ENCODE measurements at places on chromosomes 11 and 22. TPM values are rescaled to one million over a fixed set of nuclear protein-coding genes. Genes with fewer than 3 reads are reported as not detected.

GRCh38 chr11:127496165-127496564 lies 495.6 kb upstream of the KIRREL3 start:
- no peak overlapping the region for H3K27ac ChIP-seq
- no peaks in the 10 kb centered on the region for H3K27me3 ChIP-seq
- no peaks in the 10 kb centered on the region for H3K4me1 ChIP-seq
- no peaks in the 10 kb centered on the region for H3K36me3 ChIP-seq
- no peak overlapping the region for H3K4me3 ChIP-seq
- no peak for DNase-seq

HYLS1 gene
- 4.3 TPM for total RNA-seq

GRCh38 chr11:133058501-133058900 lies 473.8 kb downstream of the OPCML start:
- H3K4me3 ChIP-seq, result no peak overlapping the region
- no peak for DNase-seq
- no peaks in the 10 kb centered on the region for H3K36me3 ChIP-seq
- no peaks in the 10 kb centered on the region for H3K4me1 ChIP-seq
- H3K27me3 ChIP-seq, result peaks cover 13% of the 10 kb centered on the region

GRCh38 chr11:28417601-28418323 lies 309.6 kb downstream of the METTL15 start:
- no peak for DNase-seq
- H3K27me3 ChIP-seq, result no peaks in the 10 kb centered on the region
- H3K4me1 ChIP-seq, result no peaks in the 10 kb centered on the region
- no peaks in the 10 kb centered on the region for H3K36me3 ChIP-seq

- no peak overlapping the region for H3K27ac ChIP-seq
- no peaks in the 10 kb centered on the region for H3K36me3 ChIP-seq
- DNase-seq, result no peak
- no peak overlapping the region for H3K4me3 ChIP-seq
Observed at GRCh38 chr22:43618517-43618916, 193.6 kb downstream of the EFCAB6 start.

GRCh38 chr11:122786896-122787295 lies 51.4 kb upstream of the CRTAM start:
- no peak for DNase-seq
- no peaks in the 10 kb centered on the region for H3K4me1 ChIP-seq
- no peak overlapping the region for H3K4me3 ChIP-seq
- no peaks in the 10 kb centered on the region for H3K27me3 ChIP-seq

- H3K27me3 ChIP-seq, result no peaks in the 10 kb centered on the region
- DNase-seq, result peak; percentile 89
- peak overlapping the region; percentile 100 for H3K27ac ChIP-seq
Observed at GRCh38 chr11:67267188-67268080, 1.2 kb downstream of the GRK2 start.

- no peaks in the 10 kb centered on the region for H3K36me3 ChIP-seq
- H3K4me1 ChIP-seq, result no peaks in the 10 kb centered on the region
- no peak overlapping the region for H3K4me3 ChIP-seq
- H3K27ac ChIP-seq, result no peak overlapping the region
- DNase-seq, result no peak
Observed at GRCh38 chr11:93213622-93214021, 15.8 kb upstream of the SLC36A4 start.

- no peaks in the 10 kb centered on the region for H3K27me3 ChIP-seq
- no peaks in the 10 kb centered on the region for H3K4me1 ChIP-seq
- no peak overlapping the region for H3K27ac ChIP-seq
- H3K36me3 ChIP-seq, result no peaks in the 10 kb centered on the region
Observed at GRCh38 chr11:97973352-97973857, 1047.3 kb upstream of the CNTN5 start.

- H3K27ac ChIP-seq, result no peak overlapping the region
- peaks cover 10% of the 10 kb centered on the region for H3K4me1 ChIP-seq
- no peaks in the 10 kb centered on the region for H3K36me3 ChIP-seq
- H3K27me3 ChIP-seq, result no peaks in the 10 kb centered on the region
Observed at GRCh38 chr11:110919241-110919922, 207.1 kb upstream of the ARHGAP20 start.

P2RY2 gene
- 17.5 TPM for total RNA-seq

DNA sequence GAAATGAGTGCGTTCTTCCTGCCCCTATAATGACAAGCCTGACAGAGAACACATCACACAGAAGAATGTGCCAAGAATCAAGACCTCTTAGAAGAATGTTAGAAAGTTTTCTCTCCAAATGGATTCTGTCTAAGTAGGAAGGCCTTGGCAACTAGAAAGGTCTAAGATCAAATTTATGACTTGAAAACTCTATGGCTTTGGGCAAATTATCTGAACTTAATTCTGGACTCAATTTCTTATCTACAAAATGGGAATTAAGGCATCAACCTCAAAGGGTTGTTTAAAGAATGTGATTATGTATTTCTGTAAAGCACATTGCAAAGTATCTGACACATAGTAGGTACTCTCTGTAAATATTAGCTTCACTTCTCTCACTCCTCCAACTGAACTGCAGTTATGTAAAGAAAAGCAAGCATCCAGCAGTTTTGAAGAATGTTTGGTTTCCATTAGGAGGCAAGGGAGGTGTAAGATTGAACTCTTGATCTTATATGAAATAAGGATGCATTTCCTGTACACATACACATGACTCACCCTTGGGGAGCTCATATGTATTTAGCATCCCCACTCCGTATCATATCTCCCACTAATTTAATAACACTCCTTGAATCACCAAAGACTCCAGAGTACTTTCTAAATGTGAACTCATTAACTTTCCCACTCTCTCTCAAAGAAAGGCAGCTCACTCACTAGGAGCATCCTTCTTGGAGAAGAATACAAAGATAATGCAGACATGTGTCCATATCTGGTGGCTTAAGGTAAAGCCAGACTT lies 77.6 kb downstream of the ETS1 start:
- DNase-seq, result no peak
- no peaks in the 10 kb centered on the region for H3K27me3 ChIP-seq
- no peak overlapping the region for H3K4me3 ChIP-seq
- H3K4me1 ChIP-seq, result peaks cover 100% of the 10 kb centered on the region
- H3K36me3 ChIP-seq, result peaks cover 17% of the 10 kb centered on the region
